ENCODE measurements at places on chromosomes 1 and 21.

DNA sequence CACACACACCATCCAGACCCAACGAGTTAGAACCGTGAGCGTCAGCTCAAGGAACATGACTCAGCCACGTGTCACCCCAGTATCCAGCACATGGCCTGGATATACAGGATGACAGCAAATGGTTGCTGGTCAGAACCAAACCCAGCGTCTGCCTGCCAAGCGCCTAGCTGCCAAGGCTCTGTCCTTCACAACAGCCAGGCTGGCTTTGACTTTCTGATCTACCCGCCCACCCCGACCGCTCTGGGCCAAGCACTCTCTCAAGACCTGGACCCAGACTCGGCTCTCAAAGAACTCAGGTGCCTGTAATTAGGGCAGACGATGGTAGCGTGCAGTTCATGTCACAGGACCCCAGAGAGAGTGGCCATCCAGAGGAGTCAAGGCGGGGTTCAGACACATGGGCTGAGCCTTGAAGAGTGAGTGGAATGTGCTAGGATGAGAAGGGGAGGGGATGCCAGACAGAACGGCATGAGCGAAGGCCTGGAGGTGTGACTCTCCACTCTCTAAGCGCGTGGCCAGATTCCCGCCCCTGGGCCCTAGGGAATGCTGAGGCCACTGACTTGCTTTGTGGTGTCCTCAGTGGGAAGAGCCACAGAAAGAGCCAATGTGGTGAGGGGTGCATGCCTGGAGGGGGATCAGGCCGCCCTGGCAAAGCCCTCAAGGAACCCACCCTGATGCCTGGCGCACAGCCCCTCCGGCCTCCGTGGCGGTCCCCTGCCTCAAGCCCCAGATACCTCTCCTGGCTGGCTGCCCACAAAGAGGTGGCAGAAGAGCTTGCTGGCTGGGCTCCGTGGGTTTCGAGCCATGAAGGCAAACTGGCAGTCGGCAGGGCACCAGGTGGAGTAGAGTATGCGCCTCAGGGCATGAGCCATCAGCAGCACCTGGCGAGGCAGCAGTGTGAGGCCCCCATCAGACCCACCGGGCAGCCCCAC, 7.0 kb downstream of the SH2D5 start:
- DNase-seq, result no peak

- DNase-seq, result no peak
Measured at GRCh38 chr1:41486371-41487125, 2.1 kb upstream of the EDN2 start.

DNA sequence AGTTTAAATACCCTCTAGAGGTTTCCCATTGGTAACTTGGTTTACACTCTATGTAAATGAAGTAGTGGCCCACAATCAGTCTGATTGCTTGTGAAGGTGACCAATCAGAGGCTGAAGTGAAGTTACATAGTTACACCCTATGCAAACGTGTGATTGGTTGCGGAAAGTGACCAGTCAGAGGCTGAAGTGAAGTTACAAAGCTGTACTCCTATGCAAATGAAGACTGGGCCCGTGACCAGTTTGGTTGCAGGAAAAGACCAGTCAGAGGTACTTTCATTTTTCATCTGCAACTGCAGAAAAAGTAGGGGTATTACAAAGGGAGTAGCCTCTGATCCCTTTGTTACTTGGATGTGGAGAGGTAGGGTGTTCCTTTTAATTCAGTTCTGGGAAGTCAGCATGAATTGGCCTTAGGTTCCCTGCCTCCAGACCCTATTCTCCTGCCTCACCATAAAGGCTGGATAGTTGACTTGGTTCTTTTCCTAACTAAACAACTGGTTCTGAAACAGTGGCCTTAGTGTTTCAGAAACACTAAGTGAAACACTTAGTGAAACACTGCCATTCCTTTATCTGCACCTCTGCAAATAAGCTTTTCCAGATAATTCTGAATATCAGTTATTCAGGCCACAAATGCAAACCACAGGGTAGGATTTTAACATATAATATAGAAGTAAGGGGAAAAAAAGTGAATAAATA, 39.3 kb downstream of the MAGI3 start:
- DNase-seq, result no peak

GRCh38 chr1:201019321-201019977, 4.1 kb downstream of the KIF21B start:
- DNase-seq, result no peak

DNA sequence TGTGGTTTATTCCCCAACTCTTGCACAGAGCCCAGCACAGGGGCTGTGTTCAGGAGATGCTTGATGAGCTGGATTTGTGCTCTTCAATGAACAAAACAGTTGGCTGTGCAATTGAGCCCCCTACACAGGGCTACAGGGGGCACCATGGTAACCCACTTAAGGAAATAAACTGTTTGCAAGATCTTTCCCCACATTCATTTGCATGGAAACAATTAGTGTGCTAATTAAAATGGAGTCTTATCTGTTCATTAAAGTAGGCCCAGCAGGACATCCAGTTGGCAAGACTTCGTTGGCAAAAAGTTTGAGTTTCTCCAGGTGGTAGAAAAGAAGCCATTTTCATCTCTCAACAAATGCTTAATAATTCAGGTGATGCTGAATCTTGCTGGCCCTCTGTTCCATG, 15.3 kb downstream of the KLHDC7A start:
- no peak for DNase-seq

- no peak for DNase-seq
Measured at GRCh38 chr1:62613890-62614289, 16.6 kb downstream of the ANGPTL3 start.

GRCh38 chr1:68442006-68442405, 7.7 kb downstream of the RPE65 start:
- no peak for DNase-seq

DNA sequence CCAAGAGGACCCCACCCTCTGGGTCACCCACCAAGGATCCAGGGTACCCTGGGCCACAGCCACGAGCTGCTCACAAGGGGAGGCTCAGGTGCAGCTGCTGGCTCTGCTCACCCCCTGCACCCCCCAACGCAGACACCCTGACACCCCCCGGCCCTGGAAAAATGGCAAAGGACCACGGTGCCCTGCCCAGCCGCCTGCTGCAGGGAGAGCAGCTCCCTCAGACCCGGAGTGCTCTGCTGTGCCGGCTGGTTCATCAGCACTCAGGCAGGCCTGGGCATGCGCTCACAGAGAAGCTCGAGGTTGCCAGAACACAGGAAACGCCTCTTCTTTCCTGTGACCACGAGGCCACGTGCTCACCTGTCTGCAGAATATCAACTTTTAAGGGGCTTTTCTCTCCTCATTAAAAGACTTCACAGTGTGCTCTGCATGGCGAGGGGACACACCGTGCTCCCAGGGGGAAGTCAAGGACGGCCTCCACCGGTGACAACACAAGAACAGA, 4.3 kb upstream of the C1QTNF12 start:
- no peak for DNase-seq

Measured in C1 segment of cervical spinal cord (tissue), 14 donors.